ENCODE measurements at places on chromosomes 6 and 20.

- DNase-seq = no peak
These were observed 14.1 kb upstream of the HLA-C start for GRCh38 chr6:31285982-31286381.

DNA sequence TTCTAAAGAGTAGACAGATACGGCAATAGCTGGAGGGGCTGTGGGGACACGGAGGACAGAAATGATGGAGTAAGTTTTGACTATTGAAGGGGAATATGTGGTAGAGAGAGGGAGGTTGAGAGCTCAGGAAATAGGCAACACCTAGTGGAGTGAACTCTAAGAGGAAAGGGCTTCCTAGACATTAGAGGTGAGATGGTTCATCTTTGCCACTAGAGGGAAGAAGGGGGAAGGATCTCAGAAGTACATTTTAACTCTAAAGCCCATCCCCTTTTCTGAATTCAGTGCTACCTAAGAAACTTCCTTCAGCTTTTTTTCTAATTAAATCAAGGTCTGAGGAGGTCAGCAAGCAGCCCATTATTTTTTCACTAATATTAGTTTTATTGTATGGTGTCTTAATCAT, 689.4 kb upstream of the MAP3K7 start:
- no peak for DNase-seq

- DNase-seq = no peak
These were observed 1.4 kb upstream of the TIAM2 start for GRCh38 chr6:154993710-154994109.

GRCh38 chr20:16647875-16648597, 74.8 kb upstream of the KIF16B start:
- no peak for DNase-seq

GRCh38 chr6:47621838-47622449, 76.4 kb upstream of the ADGRF4 start:
- no peak for DNase-seq

DNA sequence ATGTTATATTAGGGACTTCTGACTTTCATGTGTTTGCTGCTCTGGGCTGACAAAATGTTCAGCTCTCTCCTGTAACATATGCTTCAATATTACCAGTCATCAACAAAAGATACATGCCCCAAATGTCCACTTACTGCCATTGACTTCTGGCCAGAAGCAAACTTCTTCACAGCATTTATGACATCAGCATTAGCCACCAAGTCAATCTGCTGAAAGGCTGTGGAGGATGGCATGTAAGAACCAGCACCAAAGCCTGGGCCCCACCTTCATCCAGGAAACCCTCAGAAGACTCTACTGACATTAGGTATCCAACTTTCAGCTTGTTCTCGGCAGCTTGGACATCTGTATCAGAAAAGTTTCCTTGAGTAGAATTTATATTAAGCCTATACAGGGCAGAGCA, 595.5 kb downstream of the COL12A1 start:
- DNase-seq = no peak

- no peak for DNase-seq
These were observed 13.8 kb downstream of the PHACTR3 start for GRCh38 chr20:59618131-59618530.

DNA sequence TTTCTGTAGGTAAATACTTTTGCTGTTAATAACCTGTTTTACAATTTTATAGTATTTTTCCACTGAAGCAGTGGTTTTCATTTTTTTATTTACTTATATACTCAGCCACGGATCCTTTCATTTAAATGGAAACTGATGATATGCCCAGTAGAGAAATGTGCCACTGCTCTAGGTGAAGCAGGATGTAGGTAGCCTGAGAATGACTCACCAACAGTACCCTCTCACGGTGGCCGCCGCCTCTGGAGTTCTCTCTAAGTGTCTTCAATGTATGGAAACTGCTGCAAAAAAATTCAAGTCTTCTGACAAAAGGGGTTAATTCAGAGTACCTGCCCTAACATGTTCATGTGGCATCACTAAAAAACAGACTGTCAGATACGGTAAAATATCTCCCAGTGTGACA, 6.4 kb downstream of the EYA4 start:
- DNase-seq = no peak

DNA sequence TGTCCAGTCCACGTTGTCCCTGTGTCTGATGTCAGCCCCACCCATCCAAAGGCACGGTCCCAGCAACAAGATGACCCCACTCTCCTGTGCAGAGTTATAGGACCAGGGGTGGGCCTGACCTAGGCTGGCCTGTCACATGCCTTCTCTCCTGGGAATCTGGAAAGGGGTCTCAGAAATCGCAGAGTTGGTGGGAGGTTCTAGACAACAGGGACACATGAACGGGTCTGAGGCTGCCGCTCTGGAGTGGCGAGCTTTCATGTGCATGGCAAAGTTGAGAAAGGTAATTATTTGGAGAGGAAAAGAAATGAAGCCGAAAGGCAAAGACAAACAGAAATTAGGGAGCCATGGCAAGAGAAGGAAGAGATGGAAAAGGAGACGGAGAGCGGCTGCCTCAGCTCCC, 29.5 kb downstream of the BFSP1 start:
- no peak for DNase-seq

- no peak for DNase-seq
These were observed 517.0 kb downstream of the BTBD3 start for GRCh38 chr20:12434672-12435071.

GRCh38 chr20:2942439-2942838, 69.2 kb downstream of the PTPRA start:
- DNase-seq = no peak

- no peak for DNase-seq
These were observed 56.6 kb upstream of the EYA2 start for GRCh38 chr20:46838011-46838410.
